Posterior vena cava (tissue), 2 donors: ENCODE measurements at places on chromosomes 6 and 20.

GRCh38 chr20:63553933-63554290, at the start of gene FNDC11:
FNDC11 (plus strand) TSS chr20:63554159; CDS start chr20:63555664, 1,505 bp downstream.
- no peak for DNase-seq

- no peak for DNase-seq
Observed at GRCh38 chr20:20367575-20368417, at the start of gene INSM1. INSM1 (plus strand) TSS chr20:20368104; CDS start chr20:20368268, 164 bp downstream.

GRCh38 chr20:20373091-20373571, 5.2 kb downstream of the INSM1 start:
- no peak for DNase-seq

- DNase-seq: no peak
Observed at GRCh38 chr20:53934421-53935343, 135.7 kb downstream of the BCAS1 start.

DNA sequence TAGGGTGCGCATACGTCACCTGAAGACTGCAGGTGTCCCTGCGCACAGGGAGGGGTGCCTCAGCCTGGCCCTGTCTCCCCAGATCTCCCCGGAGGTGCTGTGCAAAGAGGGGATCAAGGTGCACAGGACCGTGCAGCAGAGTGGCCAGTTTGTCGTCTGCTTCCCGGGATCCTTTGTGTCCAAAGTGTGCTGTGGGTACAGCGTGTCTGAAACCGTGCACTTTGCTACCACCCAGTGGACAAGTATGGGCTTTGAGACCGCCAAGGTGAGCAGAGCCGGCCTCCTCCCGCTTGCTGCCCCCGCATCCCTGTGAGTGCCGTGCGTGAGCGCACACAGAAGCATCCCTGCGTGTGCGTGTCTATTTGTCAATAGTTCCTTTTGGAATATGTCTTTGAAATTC, 150.7 kb downstream of the DTNBP1 start:
- peak; percentile 71 for DNase-seq
